ENCODE measurements at places on chromosomes 4 and X. TPM values are rescaled to one million over a fixed set of nuclear protein-coding genes. Genes with fewer than 3 reads are reported as not detected.

Gene RNF128
- total RNA-seq = 0.53 TPM

Gene HAND2
- total RNA-seq = not detected

Gene GYPB
- total RNA-seq = not detected

Gene FAM184B
- under 0.01 TPM for total RNA-seq

Gene LIAS
- 14.6 TPM for total RNA-seq

Gene ENPP6
- total RNA-seq = not detected

Gene GPRASP1
- 0.04 TPM for total RNA-seq

Gene CT47A7
- total RNA-seq = not detected

Gene SCML2
- total RNA-seq = 0.62 TPM

Gene FMR1NB
- not detected for total RNA-seq

Gene SPINK2
- total RNA-seq = not detected

Gene TGIF2LX
- total RNA-seq = not detected

Gene GPC4
- 2.0 TPM for total RNA-seq

Gene PNMA6F
- not detected for total RNA-seq

Gene TAF1
- total RNA-seq = 16.4 TPM

Gene OPHN1
- total RNA-seq = 2.5 TPM

Gene PROM1
- not detected for total RNA-seq

Gene NAP1L2
- 1.1 TPM for total RNA-seq

Gene NHSL2
- total RNA-seq = under 0.01 TPM

Gene MAGEA2
- total RNA-seq = not detected

Gene GLRB
- total RNA-seq = 1.0 TPM

Gene LRP2BP
- 0.31 TPM for total RNA-seq

Gene FHDC1
- 2.3 TPM for total RNA-seq

Gene MSANTD1
- total RNA-seq = not detected

Gene LRIT3
- not detected for total RNA-seq

Gene CT83
- not detected for total RNA-seq

Gene TRIM75
- total RNA-seq = not detected

Gene FRMPD4
- 0.08 TPM for total RNA-seq

Gene DSPP
- not detected for total RNA-seq

Gene ARR3
- not detected for total RNA-seq

Gene MECP2
- total RNA-seq = 23.4 TPM

Gene SFRP2
- total RNA-seq = 0.11 TPM

Gene JAKMIP1
- not detected for total RNA-seq

Gene RIBC1
- 1.3 TPM for total RNA-seq

Gene TRIM60
- total RNA-seq = not detected

Gene COL4A6
- 27.5 TPM for total RNA-seq

Gene TCP11X2
- total RNA-seq = not detected

Gene TNIP3
- total RNA-seq = 1.4 TPM

Gene SPIN2A
- not detected for total RNA-seq

Gene XKRX
- total RNA-seq = 0.08 TPM

Gene FGF2
- 3.3 TPM for total RNA-seq

Gene CWH43
- 14.8 TPM for total RNA-seq

Gene PNMA6A
- 0.11 TPM for total RNA-seq

Gene CYBB
- not detected for total RNA-seq

Gene DCUN1D4
- 10.9 TPM for total RNA-seq

Gene PPP2R2C
- total RNA-seq = 0.80 TPM

Gene PRPS1
- total RNA-seq = 17.8 TPM

Gene CCDC149
- total RNA-seq = 2.6 TPM

Gene TEX11
- total RNA-seq = not detected

Gene BRS3
- not detected for total RNA-seq

Gene CTAG1A
- total RNA-seq = not detected

Gene GAGE12F
- total RNA-seq = not detected

Gene DMRTC1B
- not detected for total RNA-seq

Gene GABRB1
- total RNA-seq = not detected

Gene GLRA3
- not detected for total RNA-seq
